ENCODE measurements at places on chromosomes 2 and 18.

DNA sequence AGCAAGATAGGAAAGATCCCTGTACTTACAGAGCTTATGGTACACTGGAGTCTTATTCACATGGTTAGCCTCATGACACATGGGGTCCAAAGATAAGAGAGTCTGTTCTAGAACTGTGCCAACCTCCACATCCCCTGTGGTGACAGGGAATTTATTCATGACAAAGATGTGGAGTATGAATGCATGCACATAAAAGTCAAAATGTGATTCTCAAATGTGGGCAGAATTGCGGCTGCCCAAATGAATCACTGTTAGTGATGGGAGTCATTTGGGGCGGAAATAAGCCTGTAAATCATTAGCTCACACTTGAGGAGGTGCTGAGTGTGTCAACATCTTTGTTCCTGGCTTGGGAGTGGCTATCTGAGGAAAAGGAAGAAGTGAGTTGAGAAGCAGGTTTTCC lies 560.6 kb downstream of the SLC4A3 start:
- no peak for DNase-seq

DNA sequence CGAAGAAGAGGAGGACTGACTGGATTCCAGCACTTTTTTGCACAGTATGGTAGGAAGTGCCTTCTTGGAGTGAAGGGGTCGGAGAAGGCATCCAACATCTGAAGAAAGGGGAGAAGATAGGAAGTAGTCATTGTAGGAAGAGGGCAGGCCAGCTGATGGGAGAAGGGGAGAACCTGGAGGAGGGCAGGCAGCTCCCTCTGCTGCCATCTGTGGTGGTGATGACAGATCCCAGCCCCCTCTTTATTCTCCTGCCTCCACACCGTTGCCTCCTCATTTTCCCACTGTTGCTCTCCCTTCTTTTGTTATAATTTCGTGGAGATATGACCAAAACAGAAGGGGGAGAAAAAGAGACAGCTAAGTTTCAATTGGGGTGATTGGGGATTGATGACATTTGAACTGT lies 2.9 kb upstream of the SCYGR2 start:
- no peak for DNase-seq

- DNase-seq = no peak
Observed at GRCh38 chr2:234796045-234796591, 155.7 kb upstream of the SH3BP4 start.

GRCh38 chr2:26251893-26252292 lies 7.2 kb downstream of the HADHB start:
- no peak for DNase-seq

- DNase-seq = no peak
Observed at GRCh38 chr2:187228986-187229385, 219.1 kb downstream of the CALCRL start.

DNA sequence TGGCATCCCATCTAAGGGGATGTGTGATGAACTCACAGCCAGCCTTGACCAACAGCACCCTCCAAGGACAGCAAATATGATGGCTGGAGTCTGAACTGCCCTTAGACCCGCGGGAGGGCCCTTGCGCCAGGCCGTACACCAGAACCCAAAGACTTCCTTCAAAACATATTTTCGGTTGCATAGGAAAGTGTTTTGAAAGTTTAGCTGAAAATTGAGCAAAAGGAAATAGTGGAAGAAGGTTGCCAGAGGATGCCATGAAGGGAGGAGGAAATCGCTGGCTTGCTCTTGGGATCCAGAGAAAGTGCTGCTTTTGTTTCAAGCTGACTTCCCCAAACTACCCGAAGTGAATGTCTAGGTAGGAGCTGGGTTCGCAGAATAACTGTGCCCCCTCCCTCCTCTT lies 61.3 kb downstream of the IL1R2 start:
- no peak for DNase-seq

GRCh38 chr2:67645280-67646138 lies 248.4 kb downstream of the ETAA1 start:
- DNase-seq = no peak
